ENCODE measurements at places on chromosomes 12 and 14. TPM values are rescaled to one million over a fixed set of nuclear protein-coding genes. Genes with fewer than 3 reads are reported as not detected.

- H3K27ac ChIP-seq = no peak overlapping the region
- H3K4me3 ChIP-seq = no peak overlapping the region
- H3K4me1 ChIP-seq = no peaks in the 10 kb centered on the region
- H3K27me3 ChIP-seq = no peaks in the 10 kb centered on the region
Observed at GRCh38 chr12:71562676-71563595, 100.7 kb downstream of the ZFC3H1 start.

DNA sequence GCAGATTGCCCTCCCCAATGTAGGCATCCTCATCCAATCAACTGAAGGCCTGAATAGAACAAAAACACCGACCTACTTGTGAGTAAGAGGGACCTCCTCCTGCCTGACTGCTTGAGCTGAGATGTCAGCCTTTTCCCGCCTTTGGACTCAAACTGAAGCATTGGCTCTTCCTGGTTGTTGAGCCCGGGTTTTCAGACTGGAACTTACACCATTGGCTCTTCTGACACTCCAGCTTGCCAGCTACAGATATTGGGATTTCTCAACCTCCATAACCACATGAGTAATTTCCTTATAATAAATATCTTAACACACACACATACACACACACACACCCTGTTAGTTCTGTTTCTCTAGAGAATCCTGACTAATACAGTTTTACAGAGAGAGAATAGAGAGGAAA lies 173.4 kb upstream of the NTF3 start:
- no peaks in the 10 kb centered on the region for H3K36me3 ChIP-seq
- no peaks in the 10 kb centered on the region for H3K27me3 ChIP-seq
- no peaks in the 10 kb centered on the region for H3K4me1 ChIP-seq
- no peak overlapping the region for H3K27ac ChIP-seq
- no peak overlapping the region for H3K4me3 ChIP-seq

- H3K27me3 ChIP-seq = no peaks in the 10 kb centered on the region
- H3K36me3 ChIP-seq = no peaks in the 10 kb centered on the region
- H3K4me3 ChIP-seq = no peak overlapping the region
- peaks cover 3% of the 10 kb centered on the region for H3K4me1 ChIP-seq
- H3K27ac ChIP-seq = no peak overlapping the region
- no peak for DNase-seq
Observed at GRCh38 chr12:615620-616019, 47.6 kb downstream of the NINJ2 start.

- no peak overlapping the region for H3K4me3 ChIP-seq
- peaks cover 5% of the 10 kb centered on the region for H3K4me1 ChIP-seq
- H3K36me3 ChIP-seq = no peaks in the 10 kb centered on the region
Observed at GRCh38 chr14:63478010-63478409, 65.2 kb downstream of the PPP2R5E start.

GRCh38 chr12:94587266-94588241 lies 62.8 kb downstream of the TMCC3 start:
- no peak for DNase-seq
- no peaks in the 10 kb centered on the region for H3K27me3 ChIP-seq
- H3K36me3 ChIP-seq = no peaks in the 10 kb centered on the region
- H3K4me3 ChIP-seq = no peak overlapping the region
- peak overlapping the region; percentile 59 for H3K27ac ChIP-seq

DNA sequence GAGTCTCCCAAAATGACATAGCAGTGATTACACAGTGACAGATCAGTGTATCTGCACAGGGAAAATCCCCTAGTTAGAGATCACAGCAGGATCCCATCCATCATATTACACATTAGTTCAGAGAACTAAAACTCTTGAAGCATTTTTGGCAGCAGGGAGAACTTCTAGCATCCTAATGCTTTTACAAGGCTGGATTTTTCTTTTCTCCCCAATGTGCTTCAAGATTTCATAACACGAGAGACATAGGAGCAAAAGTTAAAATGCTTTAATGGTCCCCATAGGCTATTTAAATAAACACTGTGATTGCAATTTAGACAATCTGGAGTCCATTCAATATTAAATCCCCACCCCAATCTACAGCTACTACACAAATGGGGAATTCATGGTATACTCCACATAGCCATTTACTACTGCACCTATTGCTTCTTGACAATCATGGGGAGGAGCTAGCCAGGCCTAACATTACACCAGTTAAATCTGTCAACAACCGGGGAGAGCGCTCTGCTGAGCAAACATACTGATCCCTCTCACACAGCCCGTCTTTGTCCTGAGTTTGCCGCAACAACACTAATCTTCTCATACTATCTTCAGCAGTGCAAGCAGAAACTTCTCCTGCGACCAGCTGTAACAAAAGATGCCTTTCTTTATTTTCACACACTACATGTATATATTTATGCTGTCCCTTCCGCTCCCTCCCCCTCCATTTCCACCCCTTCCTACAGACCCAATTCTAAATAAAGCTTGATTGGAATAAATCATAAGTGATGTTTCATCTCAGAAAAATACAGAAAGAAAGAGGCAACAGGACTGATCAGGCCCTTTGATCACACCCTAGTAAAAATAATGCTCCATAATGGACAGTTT lies 120.3 kb upstream of the SOX5 start:
- H3K27me3 ChIP-seq = no peaks in the 10 kb centered on the region
- peaks cover 24% of the 10 kb centered on the region for H3K4me1 ChIP-seq
- no peaks in the 10 kb centered on the region for H3K36me3 ChIP-seq
- H3K4me3 ChIP-seq = no peak overlapping the region

DNA sequence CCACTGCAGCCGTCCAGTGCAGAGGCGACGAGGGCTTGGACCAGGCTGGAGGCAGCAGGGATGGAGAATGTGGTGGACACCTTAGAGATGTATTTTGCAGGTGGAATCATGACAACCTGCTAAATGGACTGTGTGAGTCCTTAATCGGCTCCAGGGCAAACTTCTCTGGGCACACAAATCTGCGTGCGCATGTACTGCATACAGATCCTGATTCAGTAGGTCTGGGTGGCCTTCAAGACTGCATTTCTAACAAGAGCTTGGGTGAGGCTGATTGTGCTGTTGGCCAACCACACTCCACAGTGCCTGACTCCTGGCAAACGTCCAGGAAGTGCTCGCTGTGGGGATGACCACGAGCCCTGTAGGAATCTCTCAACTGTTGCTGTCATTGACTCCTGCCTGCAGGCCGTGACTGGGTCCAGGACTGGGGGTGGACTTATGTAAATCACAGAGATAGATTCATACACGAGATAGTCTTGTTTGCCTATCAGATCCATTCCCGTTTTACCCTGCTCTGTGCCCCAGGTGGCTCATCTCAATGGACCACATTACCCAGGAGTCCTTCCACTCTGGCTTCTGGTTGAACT lies 27.2 kb downstream of the JDP2 start:
- H3K4me1 ChIP-seq = peaks cover 84% of the 10 kb centered on the region
- H3K27me3 ChIP-seq = no peaks in the 10 kb centered on the region
- no peaks in the 10 kb centered on the region for H3K36me3 ChIP-seq
- DNase-seq = no peak
- H3K4me3 ChIP-seq = no peak overlapping the region

GRCh38 chr12:10214895-10215267 lies 2.2 kb downstream of the GABARAPL1 start:
- H3K4me3 ChIP-seq = peak overlapping the region; percentile 84
- H3K27me3 ChIP-seq = no peaks in the 10 kb centered on the region
- DNase-seq = no peak
- H3K4me1 ChIP-seq = peaks cover 46% of the 10 kb centered on the region
- H3K36me3 ChIP-seq = peaks cover 38% of the 10 kb centered on the region
- H3K27ac ChIP-seq = peak overlapping the region; percentile 100

DNA sequence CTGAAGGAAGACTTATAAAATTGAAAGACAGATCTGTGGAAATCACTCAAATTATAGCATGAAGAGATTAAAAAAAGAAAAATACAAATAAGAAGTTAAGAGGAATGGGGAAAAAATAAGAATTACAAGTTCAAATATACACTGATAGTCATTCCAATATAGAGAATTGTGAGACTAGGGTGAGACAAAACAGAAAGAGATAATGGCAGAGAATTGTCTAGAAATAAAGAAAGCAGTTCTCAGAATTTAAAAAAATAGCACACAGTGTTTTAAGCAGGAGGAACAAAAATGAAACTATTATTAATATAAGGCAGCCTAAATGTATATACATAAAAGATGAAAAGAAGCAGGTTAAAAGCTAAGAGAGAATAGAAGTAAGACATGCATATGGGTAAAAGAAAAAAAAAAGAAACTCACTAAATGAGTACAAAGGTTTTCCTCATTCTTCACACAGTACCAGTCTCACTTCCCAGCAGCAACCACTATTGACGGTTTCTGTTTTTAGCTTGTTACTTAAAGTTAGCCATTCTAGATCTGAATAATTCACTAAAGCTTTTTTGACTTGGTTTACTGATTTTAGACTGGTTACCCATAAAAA lies 31.1 kb downstream of the SLC38A4 start:
- H3K4me3 ChIP-seq = no peak overlapping the region
- DNase-seq = no peak
- H3K27ac ChIP-seq = no peak overlapping the region
- no peaks in the 10 kb centered on the region for H3K27me3 ChIP-seq
- H3K4me1 ChIP-seq = no peaks in the 10 kb centered on the region

DNA sequence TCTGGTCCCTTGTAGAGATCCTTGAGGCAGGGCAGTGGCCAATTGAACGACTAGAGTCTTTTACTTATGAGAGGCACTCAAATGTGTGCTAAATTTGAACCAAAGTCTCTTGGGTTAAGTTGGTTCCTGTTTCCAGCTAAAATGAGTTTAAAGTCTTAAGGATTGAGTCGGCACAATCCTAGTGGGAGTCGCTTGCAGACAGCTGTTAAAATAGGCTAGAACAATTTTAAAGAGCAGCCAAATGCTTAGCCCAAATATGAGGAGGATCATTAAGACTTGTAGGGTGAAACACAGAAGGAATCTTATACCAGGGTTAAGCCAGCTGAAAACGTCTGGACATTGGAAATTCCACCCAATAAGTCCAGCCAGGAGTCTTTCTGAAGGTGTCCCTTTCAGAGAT lies 216.1 kb downstream of the NUBPL start:
- no peaks in the 10 kb centered on the region for H3K4me1 ChIP-seq
- no peaks in the 10 kb centered on the region for H3K36me3 ChIP-seq
- H3K27ac ChIP-seq = no peak overlapping the region
- no peak overlapping the region for H3K4me3 ChIP-seq
- H3K27me3 ChIP-seq = no peaks in the 10 kb centered on the region
- DNase-seq = no peak

- peaks cover 13% of the 10 kb centered on the region for H3K36me3 ChIP-seq
- H3K27ac ChIP-seq = no peak overlapping the region
- no peak overlapping the region for H3K4me3 ChIP-seq
- H3K27me3 ChIP-seq = no peaks in the 10 kb centered on the region
- no peak for DNase-seq
- no peaks in the 10 kb centered on the region for H3K4me1 ChIP-seq
Observed at GRCh38 chr12:121181181-121181580, 28.7 kb upstream of the P2RX4 start.

- no peak overlapping the region for H3K4me3 ChIP-seq
- DNase-seq = no peak
- no peak overlapping the region for H3K27ac ChIP-seq
Observed at GRCh38 chr14:97446087-97446486, 648.9 kb downstream of the VRK1 start.

DNA sequence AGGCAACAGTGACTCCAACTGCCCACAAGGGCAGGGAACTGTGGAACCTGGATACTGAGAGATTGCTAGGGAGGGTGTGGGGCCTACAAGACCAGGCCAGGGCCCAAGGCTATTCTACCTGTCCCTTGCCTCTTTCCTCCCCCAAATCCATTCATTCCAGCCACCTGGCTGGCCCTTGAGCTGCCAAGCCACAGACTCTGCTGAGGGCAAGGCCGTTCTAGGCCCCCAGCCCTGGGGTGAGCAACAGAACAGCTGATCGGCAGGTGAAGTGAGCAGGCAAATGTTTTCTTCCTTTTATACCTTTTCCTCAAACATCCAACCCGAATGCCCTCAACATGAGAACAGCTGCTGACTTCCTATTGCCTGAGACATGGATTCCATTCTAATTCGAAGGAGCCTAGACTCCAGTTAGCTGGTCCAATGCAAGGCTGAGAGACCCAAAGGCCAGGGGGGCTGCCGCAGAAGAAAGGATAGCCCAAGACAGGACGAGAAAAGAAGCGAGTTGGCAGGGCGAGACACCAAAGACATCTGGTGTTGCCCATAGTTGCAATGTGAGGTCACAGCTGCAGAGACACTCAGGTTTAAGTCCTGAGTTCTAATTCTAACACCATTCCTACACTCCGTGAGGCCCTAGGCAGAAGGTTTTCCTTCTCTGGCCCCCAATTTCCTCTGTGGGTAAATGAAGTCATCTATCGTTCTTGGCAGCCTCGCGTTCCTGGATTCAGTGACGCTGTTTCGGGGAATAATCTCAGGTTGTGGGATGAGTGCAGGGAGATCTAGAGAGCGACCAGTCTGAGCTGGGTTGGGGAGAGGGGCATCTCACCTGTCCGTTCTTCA lies 1.7 kb downstream of the C1QL4 start:
- H3K27me3 ChIP-seq = peaks cover 42% of the 10 kb centered on the region
- H3K4me3 ChIP-seq = no peak overlapping the region
- H3K36me3 ChIP-seq = no peaks in the 10 kb centered on the region

GRCh38 chr12:34287986-34288962 lies 266.0 kb downstream of the ALG10 start:
- H3K4me3 ChIP-seq = no peak overlapping the region
- no peak for DNase-seq
- H3K27ac ChIP-seq = no peak overlapping the region
- no peaks in the 10 kb centered on the region for H3K36me3 ChIP-seq
- no peaks in the 10 kb centered on the region for H3K4me1 ChIP-seq

GRCh38 chr12:47804171-47804570 lies 15.5 kb downstream of the HDAC7 start:
- no peaks in the 10 kb centered on the region for H3K36me3 ChIP-seq
- no peak for DNase-seq
- peaks cover 100% of the 10 kb centered on the region for H3K4me1 ChIP-seq
- peak overlapping the region; percentile 99 for H3K27ac ChIP-seq
- H3K4me3 ChIP-seq = no peak overlapping the region

DNA sequence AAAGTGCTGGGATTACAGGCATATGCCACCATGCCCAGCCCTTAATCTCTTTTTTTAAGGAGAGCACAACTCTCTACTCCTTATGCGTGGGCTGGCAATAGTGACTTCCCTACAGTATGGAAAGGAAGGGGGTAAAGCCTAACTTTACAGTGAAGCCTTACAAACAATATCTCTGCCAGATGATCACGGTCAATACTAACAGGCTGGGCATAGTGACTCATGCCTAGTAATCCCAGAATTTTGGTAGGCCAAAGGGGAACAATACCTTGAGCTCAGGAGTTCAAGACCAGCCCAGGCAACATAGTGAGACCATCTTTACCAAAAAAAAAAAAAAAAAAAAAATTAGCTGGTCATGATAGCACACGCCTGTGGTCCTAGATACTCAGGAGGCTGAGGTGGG lies 5.6 kb downstream of the PYM1 start:
- no peaks in the 10 kb centered on the region for H3K36me3 ChIP-seq
- no peaks in the 10 kb centered on the region for H3K27me3 ChIP-seq
- H3K27ac ChIP-seq = no peak overlapping the region
- peaks cover 43% of the 10 kb centered on the region for H3K4me1 ChIP-seq
- H3K4me3 ChIP-seq = no peak overlapping the region

Gene RNF212B
- total RNA-seq = not detected

Gene LRFN5
- 4.1 TPM for total RNA-seq

Gene CYP27B1
- total RNA-seq = not detected

Gene CCDC177
- total RNA-seq = not detected

Data from esophagus muscularis mucosa (tissue), 4 donors.